ENCODE measurements at places on chromosomes 11 and 22.
A peak's percentile ranks its signal among the peaks of the same experiment; 100 is the strongest.

DNA sequence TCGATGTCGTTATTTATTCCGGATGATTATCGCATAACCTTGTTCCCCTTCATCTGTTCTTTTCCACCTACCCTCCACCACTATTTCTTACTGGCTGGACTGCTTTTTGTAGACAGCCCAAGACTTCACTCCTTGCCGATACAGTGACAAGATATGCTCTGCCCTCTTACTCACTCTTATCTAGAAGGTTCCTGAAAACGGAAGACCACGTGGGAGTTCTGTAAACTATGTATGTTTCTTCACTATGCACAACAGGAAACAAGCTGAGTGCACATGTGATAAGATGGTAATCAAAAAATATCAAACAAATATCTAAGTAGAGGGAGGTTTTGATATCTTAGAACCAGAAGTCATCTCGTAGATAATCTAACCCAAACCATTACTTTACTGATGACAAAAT lies 122.9 kb upstream of the ARHGAP20 start:
- DNase-seq = no peak

DNA sequence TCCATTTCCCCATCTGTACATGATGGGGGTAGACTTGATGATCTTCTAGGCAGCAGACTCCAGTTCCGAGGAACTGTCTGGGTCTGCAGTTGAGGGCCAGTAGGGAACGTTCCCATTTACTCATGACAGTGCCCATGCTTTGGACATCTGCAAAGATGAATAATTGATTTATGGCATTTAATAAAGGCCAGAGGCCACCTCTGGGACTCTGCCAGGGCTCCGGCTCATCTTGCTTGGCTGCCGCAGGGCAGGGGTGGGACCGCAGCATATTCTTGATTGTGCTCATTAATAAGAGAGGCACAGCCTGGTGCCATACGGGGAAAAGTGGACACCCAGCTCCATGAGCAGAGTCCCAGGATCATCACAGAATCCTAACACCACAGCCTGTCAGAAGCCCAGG lies 28.1 kb upstream of the KLHL35 start:
- DNase-seq = no peak

- DNase-seq = no peak
Measured at GRCh38 chr11:114027926-114028325, 31.6 kb upstream of the ZBTB16 start.

DNA sequence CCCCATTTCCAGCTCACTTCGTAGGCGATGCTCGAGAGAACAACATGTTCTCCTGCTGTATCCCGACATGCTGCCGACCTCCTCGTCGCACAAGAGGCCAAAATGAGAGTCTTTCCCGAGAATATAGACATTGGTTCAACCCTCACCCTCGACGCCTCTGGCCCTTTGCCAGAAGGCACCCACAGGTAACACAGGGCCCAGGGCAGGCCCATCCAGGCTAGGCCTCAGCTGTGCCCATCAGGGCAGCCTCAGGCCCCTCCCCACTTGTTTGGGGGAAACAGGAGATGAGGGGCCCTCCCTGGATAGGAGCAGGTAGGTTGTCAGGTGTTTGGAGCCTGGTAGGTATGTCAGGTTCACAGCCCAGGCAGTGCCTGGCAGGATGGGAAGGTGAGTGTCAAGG lies 2.7 kb upstream of the RGL4 start:
- no peak for DNase-seq

DNA sequence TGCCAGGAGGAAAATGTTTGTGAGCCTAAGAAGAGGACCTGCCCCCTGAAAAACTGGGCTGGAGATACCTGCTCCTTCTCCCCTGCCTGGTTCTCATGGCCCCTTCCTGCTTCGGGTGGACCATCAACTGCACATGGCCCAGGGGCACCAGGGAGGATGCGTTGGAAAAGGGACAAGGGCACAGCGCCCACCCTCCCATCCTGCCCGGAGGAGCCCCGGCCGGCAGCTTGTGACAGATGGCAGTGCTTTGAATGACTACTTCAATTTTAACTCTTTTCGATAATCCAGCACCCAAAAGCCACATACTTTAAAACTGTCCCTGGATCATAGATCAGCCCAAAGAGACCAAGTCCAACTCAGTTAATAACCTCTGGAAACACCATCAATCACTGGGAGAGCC lies 135.8 kb upstream of the NECTIN1 start:
- no peak for DNase-seq

GRCh38 chr11:86070142-86071056 lies 1.5 kb upstream of the PICALM start:
- peak; percentile 75 for DNase-seq

DNA sequence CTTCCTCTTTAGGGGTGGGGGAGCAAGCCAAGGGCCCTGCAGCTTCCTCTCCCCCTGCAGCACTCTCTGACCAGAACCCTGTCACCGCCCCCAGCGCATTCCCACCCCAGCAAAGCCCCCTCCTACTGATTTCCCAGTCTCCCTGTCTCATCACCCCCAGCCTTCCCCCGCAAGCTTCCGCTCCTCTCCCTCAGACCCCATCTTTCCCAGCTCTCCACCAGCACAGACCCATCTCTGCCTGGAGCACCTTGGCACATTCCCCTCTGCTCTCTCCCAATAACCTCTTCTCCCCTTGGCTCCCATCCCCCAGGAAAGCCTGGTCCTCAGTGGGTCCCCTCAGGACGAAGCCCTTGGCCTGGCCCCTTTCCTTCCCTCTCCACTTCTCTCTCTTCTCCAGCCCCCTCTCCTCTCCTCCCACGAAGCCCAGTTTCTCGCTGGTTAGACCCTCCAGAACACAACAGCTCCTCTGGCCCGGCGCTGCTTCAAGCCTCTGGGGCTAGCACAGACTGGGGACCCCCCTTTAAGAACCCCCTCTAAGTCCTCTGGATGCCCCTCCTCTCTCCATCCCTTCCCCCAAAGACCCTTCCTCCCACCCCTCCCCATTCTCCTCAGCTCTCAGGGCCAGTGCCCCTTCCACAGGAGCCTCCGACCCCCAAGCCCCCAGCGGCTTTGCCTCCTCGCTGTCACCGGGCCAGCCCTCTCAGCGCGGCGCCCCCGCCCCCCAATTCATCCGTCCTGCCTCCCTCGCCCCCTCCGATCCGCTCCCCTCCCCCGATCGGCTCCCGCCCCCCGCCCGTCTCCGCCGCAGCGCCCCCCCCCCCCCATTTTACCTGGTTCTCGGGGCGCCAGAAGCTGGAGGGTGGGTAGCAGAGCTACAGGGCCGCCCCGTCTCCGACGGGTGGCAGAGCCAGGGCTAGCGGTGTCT lies 594 bp downstream of the NRXN2 start:
- no peak for DNase-seq

GRCh38 chr11:103699216-103699615 lies 337.2 kb upstream of the DDI1 start:
- DNase-seq = no peak

DNA sequence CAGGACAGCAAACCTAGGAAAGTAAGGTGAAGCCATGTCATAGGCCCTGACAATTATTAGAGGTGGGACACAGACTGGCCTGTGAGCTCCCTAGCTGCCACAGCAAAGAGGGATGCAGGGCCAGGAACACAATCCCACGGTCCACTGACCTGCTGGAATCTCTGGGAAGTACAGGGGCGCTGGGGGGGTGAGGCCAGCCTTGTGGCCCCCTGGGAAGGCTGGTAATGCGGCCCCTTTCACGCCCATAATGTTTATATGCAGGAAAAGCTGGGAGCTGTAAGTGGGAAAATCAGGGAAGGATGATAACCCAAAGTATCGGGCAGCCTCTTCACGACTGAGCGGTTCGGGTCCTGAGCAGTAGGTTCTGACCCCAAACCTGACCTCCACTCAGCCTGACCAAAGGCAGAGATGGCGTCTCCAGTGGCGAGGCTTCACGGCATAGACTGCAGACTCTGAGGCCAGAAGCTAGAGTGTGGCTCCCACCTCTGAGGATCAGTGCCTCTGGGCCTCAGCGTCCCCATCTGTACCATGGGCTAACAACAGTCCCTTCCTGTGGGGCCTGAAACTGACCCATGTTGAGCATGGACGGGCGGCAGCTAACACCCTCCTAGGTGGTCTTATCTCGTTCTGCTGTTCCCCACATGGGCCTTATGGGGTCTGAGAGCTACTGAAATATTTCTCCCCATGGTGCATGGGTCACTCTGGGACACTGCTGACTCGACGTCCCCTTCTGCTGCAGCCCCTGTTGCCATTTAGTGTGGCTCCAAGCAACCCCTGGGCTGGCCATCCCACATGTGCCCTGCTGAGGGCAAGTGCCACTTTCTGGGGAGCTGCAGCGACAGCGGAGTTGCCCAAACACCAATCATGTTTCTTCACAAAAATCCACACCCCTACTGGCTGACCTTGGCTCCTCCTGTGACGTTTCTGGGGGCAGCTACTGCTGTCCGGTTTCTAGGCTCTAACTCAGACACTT lies 101.8 kb downstream of the PHF21B start:
- no peak for DNase-seq

GRCh38 chr11:120598517-120599257 lies 87.1 kb downstream of the GRIK4 start:
- no peak for DNase-seq

- no peak for DNase-seq
Measured at GRCh38 chr11:11931461-11932055, 76.9 kb downstream of the DKK3 start.

DNA sequence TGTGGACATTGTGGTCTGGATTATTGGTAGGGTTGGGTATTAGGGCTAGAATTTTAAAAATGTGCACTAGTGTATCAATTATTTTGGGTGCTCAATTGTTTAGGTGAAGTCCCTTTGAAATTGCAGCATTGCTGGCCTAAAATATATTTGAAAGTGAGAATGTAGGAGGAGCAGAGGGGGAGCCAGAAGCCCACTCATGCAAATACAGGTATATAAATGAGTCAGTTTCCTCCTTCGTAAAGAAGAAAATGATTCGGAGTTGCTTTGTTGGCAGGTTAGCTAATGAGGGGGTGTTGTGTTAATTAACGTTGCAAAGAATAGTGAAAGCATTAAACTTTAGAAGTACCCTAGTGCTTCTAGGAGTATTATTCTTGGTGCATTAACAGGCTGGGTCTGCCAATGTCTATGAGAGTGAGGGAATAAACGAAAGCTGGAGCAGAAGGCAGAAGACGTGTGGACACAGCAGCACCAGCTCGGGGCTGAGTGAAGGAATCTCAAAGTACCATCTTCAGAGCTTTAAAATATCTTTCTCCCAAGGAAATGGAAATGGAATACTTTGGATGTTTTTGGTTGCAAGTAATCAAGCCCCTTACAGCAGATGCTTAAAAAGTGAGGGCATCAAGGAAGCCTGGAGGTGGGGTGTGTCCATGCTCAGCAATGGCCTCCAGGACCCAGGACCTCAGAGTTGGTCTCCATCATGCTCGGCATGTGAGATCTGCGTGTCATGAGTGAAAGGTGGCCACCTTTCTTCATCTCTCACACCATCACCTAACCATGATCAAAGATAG lies 522.9 kb downstream of the NTM start:
- no peak for DNase-seq

GRCh38 chr22:41352058-41352457 lies 29.7 kb upstream of the TEF start:
- DNase-seq = no peak

DNA sequence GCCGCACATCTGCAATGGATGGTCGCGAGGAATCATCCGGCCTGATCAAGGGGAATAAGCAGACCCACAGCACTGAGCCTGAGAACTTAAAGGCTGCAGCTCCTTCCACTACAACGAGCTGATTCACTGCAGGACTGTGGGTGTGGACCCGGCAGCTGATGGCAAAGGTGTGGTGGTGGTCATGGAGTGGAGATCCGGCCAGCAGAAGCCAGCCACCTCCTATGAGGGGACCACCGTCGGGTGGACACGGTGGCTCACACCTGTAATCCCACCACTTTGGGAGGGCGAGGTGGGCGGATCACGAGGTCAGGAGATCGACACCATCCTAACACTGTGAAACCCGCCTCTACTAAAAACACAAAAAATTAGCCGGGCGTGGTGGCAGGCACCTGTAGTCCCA lies 66.4 kb downstream of the DGCR2 start:
- no peak for DNase-seq

GRCh38 chr11:66970807-66971442 lies 4.2 kb upstream of the C11orf86 start:
- DNase-seq = peak; percentile 100

- no peak for DNase-seq
Measured at GRCh38 chr11:65593518-65594414, 1.8 kb downstream of the KCNK7 start.

DNA sequence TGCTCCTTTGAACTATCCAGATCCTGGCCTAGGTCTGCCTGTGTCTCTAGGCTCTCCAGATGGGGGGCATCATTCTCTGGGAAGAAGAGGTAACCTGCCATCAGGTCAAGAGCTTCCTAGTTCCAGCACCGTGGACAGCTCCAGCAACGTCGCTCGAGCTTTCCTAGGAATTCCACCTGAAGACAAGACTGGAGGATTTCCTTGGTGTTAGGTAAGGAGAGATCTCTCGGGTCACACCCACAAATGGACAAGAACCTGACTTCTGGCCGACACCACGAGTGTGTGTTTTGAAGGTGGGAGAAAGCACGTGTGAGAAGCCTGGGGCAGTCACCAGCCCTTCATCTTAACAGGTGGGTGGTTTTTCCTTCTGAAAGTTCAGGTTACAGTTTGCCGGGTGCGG lies 1.2 kb downstream of the PRG3 start:
- peak; percentile 29 for DNase-seq

DNA sequence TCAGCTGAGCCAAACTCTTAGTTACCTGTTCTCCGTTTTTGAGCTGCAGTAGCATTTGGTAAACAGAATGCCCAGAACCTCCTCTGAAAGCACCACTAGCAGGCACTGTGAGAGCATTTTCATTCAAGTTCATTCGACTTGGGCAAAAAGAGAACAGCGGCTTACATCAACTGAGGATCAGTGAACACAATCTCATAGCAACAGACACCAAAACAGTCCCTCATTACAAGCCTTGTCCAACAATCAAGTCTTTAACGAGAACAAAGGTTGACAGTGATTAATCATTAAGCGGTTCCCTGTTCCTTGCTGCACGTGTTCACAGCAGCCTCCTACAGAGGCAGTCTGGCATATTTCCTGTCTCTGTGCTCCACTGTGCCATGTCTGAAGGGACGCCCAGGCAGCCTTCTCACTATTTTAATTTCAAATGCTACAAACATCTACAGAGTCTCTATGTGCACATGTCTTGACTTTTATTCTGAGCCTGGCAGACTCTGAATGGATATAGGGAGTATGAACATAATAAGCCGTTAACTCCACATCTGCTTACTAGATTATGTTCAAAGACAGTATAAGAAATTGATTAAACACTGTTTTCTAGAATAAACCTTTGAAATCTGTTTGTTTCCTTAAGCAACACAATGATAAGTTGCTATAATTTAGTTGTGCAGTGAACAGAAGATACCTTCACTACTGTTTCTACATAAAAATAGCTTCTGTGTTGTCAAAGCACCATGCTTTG lies 88.3 kb upstream of the MTMR2 start:
- peak; percentile 33 for DNase-seq

Measured in NCI-H226 (cell line).